ENCODE measurements at places on chromosomes 16 and 17.

DNA sequence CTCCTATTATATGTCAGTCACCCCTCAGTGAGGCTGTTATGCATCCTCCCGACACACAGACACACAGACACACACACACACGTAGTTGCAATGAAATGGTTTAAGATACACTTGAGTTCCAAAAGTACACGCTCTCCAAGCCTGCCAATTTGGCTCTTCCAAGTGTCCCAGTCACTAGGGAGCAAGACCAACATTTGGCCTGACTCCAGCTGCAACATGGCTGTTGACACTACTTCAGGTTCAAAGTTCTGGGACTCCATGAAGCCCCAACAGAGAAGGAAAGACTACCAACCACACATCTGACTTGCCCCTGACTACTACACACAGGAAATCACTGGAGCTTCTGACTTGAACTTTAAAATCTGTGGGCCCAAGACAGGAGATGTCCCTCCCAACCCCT is 128.1 kb upstream of the KCNJ18 start:
- DNase-seq: no peak

DNA sequence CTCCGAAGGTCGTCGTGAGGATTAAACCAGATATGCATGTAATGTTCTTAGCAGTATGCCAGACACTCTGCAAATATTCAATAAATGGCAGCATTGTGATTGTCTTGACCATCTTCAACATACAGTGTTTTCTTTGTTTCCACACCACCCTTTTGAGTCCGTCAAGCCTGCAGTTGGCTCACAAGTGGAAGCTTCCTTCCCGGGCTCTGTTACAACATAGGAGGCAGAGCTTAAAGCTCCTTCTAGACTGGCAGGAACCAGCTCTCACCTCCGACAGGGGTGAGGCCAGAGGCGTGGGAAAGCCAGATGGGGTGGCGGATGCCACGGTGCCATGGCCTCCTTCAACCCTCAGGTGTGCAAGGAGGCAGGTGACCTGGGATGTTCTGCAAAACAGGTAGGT is 138.3 kb downstream of the FOXL1 start:
- DNase-seq: no peak

DNA sequence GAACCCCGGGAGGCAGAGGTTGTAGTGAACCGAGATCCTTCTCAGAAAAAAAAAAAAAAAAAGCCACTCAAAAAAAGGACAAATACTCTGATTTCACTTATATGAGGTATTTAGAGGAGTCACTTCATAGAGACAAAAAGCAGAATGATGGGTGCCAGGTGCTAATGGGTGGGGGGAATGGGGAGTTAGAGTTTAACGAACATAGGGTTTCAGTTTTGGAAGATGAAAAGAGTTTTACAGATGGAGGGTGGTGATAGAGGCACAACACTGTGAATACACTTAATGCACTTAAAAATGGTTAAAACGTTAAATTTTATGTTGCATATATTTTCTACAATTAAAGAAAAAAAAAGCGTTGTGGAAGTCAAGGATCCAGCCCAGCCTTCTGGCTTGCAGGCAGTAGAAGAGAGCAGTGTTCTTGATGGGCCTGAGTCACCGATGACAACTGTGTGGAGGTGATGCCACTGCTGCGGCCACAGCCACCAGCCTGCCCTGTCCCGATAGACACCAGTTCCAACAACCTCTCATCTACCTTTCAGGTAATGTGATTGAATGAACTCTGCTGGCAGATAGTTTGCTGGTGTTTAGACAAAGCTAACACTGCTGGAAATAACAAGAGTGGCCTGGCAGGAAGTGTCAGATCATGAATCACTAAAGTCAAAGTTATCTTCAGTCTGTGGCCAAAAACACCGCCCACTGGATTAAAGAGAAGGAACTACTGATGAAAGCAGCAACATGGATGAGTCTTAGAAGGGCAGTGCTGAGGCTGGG is 49.9 kb upstream of the COX10 start:
- no peak for DNase-seq

GRCh38 chr16:85316321-85316919 is 204.1 kb upstream of the CIBAR2 start:
- peak; percentile 18 for DNase-seq

All from CD4-positive, alpha-beta T cell treated with Interleukin-4 for 4 hours (primary cell).